Suppressor macrophage (primary cell): ENCODE measurements at places on chromosomes 2 and 18.
A peak's percentile ranks its signal among the peaks of the same experiment; 100 is the strongest.

GRCh38 chr18:57073501-57074187 is 73.2 kb upstream of the BOD1L2 start:
- no peak for DNase-seq

DNA sequence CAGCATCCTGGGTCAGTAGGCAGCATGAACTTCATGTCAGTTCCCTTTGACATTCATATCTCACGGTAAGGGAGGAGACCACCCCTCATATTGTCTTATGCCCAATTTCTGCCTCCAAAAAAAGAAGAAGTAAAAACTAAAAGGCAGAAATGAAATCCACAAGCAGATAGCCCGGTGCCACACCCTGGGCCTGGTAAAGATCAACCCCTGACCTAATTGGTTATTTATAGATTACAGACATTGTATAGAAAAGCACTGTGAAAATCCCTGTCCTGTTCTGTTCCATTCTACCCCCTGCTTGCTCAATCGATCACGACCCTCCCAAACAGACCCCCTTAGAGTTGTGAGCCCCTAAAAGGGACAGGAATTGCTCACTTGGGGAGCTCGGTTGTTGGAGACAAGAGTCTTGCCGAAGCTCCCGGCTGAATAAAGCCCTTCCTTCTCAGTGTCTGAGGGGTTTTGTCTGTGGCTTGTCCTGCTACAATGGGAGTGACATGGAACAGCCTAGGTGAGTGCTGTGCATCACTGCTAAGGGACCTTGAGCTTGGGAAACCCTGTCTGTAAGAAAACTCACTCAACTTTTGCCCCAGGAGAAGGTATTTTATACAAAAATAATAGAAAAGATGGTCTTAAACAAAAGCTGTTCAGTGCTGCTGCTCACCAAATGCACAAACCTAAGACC is 11.1 kb downstream of the NDUFV2 start:
- no peak for DNase-seq

- DNase-seq: no peak
These were observed 318.1 kb downstream of the ZNF521 start for GRCh38 chr18:25033747-25034471.

DNA sequence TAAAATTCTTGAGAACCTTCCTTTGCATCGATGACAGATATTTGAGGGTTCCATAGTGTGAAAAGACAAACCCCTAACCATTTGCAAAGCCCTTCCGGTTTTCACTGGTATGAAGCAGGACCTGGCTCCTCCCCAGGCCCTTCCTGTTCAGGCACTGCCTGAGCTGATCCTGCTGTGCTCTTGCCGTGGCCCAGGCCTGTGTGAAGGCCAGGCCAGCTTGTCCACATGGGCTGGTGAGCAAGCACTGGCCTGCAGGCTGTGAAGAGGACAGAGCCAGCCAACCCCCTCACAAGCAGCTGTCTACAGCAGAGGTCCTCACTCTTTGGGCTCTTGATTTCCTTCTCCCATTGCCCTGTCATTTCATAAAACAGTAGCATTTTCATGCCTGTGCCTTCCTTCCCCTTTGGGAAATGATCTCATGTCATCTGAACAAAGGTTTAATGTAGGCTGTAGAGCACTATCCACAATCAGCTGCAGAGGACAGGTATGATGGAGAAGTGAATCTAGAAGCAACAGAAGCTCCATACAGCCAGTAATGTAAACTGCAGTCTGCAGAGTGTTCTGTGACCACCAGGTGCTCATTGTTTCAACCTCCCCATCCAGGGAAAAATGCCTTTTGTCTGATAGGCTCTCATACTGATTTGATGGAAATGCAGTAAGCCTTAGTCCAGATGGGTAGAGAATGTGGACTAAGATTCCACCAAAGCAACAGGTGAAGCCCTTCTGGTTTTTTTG is 19.8 kb downstream of the MPHOSPH10 start:
- DNase-seq: no peak

DNA sequence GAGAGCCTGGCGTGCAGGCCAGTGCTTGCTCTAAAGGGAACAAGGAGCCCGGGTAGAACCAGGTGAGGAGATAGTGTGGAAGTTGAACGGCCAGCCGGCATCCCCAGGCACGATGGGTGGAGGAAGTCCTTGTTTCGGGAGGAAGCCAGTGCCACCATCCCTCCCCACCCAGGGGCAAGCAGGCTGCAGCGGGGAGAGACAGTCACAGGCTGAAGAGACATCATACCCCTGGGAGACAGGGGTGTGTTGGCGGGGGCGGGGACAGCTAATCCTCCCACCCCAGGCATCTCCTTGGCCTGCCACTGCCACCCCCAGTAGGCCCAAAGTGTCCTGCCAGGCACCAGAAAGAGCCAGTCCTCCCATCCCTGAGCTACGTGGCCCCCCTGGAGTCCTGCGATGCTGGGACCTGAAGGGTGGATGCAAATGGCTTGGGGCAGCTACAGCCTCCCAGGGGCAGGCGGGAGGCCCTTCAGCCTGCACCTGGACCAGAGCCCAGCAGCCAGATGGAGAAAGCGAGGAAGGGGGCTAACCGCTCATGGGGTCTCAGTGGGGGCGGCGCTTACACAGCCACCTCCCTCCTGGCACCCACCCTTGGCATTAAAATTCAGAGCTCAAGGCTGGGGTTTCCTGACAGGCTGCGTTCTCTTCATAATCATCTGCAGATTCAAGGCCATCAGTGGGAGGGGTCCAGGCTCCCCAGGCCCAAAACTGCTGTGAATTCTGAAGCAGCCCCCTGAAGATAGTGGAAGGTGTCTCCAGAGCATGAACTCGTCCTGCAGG is 14.8 kb upstream of the GPR55 start:
- no peak for DNase-seq

- DNase-seq: no peak
These were observed 74.4 kb upstream of the CYP20A1 start for GRCh38 chr2:203164311-203164935.

- DNase-seq: no peak
These were observed 17.4 kb upstream of the NOSTRIN start for GRCh38 chr2:168784993-168785392.

GRCh38 chr2:43274055-43274454 is 47.6 kb upstream of the ZFP36L2 start:
- DNase-seq: no peak

- DNase-seq: peak; percentile 96
These were observed 111.4 kb downstream of the THNSL2 start for GRCh38 chr2:88281302-88282217.

DNA sequence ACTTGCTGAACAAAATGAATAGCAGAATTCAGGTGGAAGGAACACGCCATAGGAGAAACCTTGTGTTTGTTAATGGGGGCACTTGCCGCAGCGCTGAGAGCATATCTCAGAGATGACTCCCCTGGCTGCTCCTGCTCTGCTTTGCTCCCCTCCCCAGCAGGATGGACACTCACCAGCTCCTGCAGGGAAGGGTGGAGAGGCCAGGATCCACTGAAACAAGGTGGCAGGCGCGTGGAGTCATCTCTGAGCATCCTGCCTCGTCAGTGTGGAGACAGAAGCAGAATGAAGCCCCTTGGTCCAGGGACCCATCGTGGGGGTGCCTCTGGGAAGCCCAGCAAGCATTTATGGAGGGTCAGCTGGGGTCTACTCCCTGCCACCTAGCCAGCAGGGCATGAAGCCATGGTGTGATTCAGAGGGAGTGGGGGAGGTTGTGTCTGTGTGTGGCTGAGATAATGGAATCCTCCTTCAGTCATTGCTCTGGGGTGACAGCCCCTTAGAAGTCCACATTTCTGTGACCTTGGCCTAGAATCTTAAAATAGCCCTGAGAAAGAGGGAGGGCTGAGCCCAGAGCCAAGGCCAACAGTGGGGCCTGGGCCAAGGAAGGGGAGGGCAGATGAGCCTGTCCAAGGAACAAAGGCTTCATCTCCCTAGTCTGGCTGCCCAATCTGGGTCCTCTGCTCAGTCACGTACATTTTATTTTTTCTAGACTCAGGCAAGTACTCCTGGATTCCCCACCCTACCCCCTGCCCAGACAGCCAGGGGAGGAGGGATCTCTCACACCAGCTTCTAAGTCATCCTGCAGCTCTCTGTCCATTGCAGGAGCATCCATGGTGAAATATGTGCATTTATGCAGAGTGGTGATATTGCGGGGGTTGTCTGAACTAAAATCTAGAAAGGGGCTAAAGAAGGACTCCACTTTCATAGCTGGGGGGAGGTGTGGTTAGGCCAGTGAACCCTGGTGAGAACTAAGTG is 215.4 kb downstream of the ZBTB7C start:
- DNase-seq: no peak
